ENCODE measurements at places on chromosomes 2 and 18.
A peak's percentile ranks its signal among the peaks of the same experiment; 100 is the strongest.

- no peak for DNase-seq
Observed at GRCh38 chr2:10006236-10007161, 36.9 kb upstream of the KLF11 start.

- DNase-seq, result no peak
Observed at GRCh38 chr2:85865539-85866164, 23.1 kb downstream of the ST3GAL5 start.

GRCh38 chr2:142037744-142038143 is 93.1 kb downstream of the LRP1B start:
- peak; percentile 8 for DNase-seq

DNA sequence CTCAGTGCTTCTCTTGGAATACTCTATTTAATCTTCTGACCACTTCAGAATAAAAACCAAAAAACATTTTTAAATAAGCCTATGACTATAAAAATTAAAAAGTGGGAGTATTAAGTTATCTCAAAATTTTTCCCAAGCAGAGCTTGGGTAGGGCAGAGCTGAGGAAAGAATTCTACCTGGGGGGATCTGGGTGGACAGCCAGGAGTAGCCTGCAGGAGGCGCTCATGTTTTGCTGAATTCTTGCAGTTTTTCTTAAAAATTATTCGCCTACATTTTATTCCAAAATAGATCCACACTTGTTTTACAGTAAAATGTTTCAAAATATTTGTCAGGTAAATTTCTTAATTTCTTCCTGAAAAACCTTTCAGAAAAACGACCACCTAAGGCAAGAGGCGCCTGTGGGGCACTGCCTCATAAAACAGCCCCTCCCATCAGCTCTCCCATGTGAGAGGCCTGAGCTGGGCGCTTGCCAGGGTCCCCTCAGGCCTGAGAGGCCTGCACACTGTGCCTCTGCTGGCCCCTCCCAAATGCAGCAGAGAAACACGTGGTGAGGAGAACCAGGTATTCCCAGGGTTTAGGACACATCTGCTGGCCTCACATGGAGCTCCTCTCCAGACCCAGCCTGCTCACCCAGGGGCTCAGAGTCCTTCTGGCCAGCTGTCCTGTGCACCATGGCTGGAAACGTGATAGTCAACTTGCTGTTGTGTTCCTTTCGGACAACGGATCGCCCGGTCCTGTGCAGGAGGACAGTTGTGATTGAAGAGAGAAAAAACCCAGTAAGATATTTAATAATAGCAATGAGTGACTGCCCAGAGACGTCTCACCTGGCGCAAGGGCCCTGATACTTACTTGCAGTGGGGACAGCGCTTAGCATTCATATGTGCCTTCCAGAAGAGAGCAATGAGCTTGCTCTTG is 17.5 kb downstream of the POLR1A start:
- no peak for DNase-seq

GRCh38 chr2:133867166-133867565 is 298.9 kb upstream of the NCKAP5 start:
- DNase-seq, result no peak

- no peak for DNase-seq
Observed at GRCh38 chr18:77138270-77138669, 5.7 kb upstream of the MBP start.

DNA sequence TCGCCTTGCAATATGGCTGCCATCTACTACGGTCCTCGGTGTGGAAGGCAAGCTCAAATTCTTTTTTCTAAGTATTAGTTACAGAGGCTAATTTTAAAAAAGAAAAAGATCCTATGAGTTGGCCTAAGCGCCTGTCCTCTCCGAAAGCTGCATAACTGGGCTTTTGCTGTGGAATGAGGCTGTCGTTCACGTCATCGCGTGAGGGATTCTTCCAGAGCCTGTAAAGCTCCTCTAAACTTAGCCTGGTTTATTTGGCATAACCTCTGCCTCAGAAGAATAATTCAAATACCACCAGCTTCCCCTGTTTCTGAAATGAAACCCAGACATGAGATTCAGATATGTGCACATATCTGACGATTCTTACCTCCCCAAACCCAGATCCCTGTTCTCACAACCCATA is 187.4 kb downstream of the DNER start:
- no peak for DNase-seq

- no peak for DNase-seq
Observed at GRCh38 chr2:230075988-230076631, 7.4 kb upstream of the SLC16A14 start.

DNA sequence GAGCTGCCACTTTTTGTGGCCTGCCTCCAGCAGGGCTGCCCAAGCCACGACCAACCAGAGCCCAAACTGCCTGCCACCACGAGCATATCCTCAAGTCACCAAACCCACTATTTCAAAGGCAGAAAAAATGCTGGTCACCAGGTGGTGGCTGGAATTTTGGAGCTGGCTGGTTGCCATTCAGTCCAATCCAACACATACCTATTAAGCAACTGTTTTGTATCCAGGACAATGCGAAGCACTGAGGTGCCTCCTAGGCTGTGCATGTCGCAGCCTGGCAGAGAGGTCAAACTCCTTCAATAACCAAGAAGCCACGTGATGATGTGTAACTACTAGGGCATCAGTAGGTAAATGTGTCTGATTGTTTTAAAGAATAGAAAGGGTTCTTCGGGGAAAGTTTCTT is 108.3 kb upstream of the PPP1CB start:
- DNase-seq, result no peak

DNA sequence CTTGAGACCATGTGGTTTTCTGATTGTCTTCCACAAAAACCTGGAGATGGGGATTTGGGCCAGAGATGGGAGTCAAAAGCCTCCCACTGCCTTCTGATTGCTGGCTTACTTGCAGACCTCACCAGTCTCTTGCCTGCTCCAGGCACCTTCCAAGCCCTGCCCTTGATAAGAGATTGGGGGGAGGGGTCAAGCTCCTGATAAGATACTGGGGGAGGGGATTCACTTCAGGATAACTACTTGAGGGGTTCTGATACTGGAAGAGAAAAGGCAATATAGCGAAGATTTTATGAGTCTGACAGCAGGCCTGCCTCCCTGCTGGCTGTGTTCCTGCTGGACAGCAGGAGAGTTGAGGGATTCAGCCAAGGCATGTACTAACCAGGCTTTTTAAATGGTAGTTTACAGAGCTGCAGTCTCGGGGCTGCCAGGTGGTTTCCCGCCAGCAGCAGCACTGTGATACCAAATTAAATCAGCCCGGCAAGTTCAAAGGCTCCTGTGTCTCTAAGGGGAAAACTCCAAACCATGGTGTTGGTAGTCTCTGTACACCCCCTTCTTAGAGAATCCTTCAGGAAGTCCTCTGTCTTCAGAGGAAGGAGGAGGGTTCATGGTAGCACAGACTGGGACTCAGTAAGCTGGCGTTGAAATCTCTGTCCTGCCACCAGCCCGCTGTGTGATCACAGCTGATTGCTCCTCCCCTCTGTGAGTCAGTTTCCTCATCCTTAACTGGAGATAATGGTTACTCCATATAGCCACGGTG is 58.3 kb downstream of the FBXO36 start:
- peak; percentile 53 for DNase-seq

DNA sequence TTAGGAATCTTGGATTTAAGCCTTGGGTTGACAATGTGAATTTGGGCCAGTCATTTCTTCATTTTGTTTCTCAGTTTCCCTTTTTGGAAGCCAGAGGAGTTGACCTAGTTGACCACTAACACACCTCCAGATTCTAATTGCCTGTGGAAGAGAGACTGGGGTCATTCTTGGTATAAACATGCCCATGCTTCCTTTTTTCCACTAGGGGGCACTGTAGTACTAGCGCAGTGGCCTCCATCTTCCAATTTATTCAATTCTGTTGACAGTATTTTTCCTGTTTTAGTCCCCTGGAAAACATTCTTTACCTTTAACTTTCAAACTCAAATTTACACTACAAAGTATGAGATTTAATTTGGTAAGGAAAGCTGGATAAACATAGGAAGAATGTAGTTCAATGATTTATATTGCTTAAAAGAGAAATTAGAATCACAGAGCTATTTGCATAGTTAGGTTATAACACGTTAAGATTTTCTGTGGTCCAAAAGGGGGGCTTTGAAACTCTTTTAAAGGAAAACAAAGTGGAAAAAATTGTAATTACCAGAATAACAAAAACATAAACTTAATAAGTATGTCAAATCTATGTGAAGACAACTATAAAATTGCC is 57.5 kb upstream of the AGPS start:
- peak; percentile 71 for DNase-seq

DNA sequence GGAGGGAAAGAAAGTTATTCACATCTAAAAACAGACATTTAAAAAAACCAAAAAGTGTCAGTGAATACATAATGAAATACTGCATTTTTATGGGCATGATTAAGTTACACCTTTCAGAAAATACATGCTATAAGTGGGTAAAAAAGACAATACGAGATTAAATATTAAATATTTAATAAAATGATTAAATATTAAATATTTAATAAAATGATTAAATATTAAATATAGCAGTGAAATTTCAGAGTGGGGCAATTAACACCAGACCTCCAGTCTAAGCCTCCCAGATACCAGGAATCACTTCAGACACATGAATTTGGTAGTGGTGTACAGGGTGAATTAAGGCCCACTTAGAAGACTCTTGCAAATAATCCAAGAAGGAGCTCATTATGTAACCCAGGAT is 15.5 kb downstream of the RBM43 start:
- no peak for DNase-seq

DNA sequence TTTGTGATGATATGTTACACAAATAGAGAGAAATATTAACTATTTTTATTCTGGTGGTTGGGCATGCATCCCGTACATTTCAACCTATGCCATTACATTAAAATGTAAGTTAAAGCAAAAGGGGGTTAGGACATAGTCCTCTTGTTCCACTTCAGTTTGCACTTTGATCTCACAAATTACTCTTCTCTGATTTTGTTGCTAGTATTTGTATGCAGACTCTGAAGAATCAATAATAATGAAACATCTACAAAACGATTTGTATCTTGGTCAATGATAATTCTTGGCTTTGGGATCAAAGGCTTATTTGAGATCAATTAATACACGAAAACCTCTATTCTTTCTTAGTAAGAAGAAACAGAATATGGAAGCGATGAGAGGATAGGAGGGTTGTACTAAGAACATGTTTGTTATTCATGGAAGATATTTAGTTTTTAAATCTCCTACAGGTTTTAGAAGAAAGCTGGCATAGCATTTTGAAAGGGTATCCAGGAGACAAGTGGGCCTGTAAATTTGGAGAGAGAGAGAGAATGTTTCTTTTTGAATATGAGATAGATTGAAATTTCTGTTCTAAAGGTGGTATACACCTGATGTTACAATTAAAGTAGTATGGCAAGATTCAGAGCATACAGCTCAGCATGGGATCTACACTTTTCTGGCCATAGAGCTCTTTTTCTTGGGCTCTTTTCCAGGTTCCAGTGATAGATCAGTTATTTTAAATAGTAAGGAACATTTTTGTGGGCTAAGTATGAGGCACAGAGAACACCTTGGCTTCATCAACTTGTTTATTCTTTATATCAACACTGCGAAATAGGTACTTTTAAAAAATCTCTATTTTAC is 347.9 kb downstream of the PTPRM start:
- DNase-seq, result no peak

GRCh38 chr18:67672155-67672554 is 155.6 kb upstream of the DSEL start:
- no peak for DNase-seq

GRCh38 chr2:129334696-129335410 is 644.6 kb upstream of the RAB6C start:
- no peak for DNase-seq

GRCh38 chr2:66437691-66438497 is 3.0 kb downstream of the MEIS1 start:
- DNase-seq, result peak; percentile 22
